ENCODE measurements at places on chromosomes 2 and 18.

- DNase-seq: no peak
These were observed 468.7 kb downstream of the PID1 start for GRCh38 chr2:228802181-228803071.

- peak; percentile 81 for DNase-seq
These were observed 22.0 kb downstream of the AP1S3 start for GRCh38 chr2:223815186-223815883.

DNA sequence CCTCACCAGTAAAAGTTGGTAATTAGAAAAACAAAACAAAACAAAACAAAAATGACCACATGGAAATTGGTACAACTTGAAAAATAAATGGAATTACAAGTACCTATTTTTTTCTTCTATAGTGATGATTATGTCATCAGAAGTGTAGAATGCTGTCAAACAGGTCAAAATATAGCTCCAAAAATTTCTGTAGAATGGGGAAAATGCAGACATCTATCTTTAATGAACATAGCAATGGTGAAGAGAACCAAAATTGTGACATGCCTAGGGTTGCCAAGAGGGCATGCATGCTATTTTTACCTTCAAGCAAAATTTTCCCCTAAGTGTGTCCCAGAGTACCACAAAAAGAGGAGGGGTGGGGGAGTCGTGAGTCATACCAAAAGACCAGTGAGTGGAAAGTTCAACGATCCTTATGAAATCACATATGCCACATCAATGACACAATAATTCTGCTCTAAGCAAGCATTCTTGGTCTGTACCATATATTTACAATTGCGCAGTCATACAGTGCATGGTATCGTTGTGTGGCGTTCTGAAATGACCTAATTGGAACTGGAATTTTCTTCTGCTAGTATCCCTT, 1436.4 kb downstream of the SUCLG1 start:
- DNase-seq: peak; percentile 37

- no peak for DNase-seq
These were observed 129.0 kb upstream of the MYCN start for GRCh38 chr2:15811367-15811766.

- no peak for DNase-seq
These were observed 340 bp downstream of the SLC40A1 start for GRCh38 chr2:189580241-189580651.

DNA sequence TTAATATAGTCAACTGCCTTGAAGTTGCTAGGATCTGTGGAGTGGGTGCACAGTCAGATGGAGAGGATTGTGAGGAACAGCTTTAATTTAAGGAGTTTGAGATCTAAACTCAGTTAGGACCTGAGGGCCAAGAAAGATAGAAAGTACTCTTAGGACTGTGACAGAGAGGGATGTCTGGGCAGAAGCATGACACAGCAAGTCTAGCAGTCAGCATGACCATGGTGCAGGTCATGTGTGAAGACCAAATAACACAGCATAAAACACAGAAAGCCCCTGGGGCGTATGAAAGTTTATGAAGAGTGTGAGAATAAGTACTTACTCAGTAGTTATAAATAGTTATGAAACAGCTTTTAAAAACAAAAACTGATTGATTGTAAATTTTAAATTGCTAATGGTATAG, 107.2 kb downstream of the GALNT1 start:
- no peak for DNase-seq

DNA sequence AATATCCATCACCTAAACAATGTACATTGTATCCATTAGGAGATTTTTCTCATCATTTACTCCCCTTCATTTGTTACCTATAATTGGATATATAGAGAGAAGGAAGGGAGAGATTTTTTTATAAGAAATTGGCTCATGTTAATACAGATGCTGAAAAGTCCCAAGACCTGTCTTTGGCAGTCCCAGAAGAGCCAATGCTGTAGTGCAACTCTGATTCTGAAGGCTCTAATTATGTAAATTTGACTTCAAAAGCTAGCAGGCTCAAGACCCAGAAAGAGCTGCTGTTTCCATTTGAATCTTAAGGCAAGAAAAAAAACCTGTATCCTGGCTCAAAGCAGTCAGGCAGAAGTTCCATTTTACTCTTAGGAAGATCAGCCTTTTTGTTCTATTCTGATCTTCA, 1245.5 kb upstream of the FAM98A start:
- no peak for DNase-seq

DNA sequence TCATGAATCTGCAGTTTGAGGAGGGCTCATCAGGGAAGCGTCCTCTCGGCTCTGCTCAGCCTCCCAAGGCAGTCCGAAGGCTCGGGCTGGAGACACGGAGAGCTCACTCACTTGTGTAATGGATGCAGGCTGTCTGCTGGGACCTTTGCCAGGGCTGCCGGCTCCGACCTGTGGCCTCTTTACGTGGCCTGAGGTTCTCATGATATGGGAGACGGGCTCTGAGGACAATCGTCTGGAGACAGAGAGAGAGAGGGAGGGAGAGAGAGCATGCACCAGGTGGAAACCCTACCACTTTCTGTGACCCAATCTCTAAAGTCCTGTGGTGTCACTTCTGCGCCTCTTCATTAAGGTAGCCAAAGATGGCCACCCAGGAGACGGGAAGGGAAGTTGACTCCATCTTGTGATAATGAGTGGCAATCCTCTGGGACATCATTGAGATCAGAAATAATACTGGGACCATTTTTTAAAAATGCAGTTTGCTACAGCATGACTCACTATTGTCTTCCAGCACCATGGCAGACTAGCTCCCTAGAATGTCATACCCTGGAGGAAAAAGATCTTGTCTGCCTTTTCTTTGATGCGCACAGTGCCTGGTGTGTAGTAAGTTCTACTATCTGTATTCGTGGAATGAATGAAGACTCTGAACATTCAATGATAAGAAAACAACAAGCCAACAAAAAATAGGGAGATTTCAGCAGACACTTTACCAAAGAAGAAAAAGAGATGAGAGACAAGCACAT, 60.2 kb downstream of the CD8B2 start:
- peak; percentile 13 for DNase-seq

DNA sequence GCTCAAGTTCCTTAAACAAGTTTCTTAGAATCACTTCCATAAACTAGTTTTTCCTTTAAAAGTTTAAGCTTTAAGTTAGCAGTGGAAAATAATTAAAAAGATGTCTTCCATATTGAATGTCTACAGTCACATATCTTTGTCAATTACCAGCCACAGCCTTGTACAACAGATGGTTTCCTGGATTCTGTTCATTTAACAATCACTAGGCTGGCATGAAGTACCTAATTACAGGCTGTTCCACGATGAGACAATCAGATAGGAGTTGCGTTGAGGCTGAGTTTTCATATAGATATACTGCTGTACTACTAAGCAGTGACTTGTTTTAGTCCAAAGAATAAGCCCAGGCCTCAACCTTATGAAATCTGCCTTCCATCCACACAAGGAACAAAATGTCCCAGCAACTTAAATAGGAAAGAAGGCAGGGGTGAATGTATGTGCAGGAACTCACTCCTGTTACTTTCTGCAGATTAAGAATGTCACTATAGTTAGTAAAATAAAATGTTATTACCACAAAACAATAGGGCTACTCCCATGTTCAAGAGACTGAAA, 131.0 kb downstream of the ZAP70 start:
- no peak for DNase-seq

DNA sequence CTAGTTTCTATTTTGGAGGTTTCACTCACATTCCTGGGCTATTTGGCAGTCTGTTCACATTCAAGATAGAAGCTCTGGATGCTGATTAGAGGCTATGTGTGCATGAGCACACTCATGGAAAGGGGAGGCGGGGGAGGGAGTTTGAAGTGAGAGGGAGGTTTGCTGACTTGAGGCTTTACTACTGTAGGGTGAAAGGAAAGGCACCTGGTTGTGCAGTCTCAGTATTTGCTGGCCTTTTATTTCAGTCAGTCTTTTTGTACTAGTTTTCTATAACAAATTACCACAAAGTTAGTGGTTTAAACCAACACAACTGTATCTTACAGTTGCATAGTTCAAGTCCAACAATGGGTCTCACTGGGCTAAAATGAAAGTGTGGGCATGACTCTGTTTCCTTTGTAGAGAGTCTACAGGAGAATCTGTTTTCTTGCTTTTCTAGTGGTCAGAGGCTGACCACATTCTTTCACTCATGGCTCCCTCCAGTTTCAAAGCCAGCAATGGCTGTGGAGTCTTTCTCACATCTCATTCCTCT, 47.7 kb upstream of the NR4A2 start:
- DNase-seq: peak; percentile 8

GRCh38 chr2:69032336-69032735, 19.4 kb downstream of the ANTXR1 start:
- DNase-seq: peak; percentile 51

- DNase-seq: no peak
These were observed 126.7 kb upstream of the ARL4C start for GRCh38 chr2:234623521-234623991.

DNA sequence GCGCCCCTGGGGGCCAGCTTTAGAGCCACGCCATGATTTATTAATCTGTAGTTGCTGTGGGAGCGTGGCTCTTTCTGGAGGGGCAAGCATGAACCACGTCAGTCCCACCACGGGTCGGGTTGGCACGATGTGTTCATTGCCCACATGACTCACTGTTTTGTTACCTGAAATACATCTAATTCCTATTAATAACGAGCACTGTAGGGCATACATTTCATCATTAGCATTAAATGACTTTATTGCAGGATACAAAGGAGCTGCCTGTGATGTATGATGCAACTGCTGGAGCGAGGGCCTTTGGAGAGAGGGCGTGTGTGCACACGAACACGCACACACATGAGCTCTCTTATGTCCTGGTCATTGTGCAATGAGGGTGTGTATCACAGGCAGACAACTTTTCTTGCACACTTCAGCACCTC, 127.0 kb downstream of the INHBB start:
- DNase-seq: no peak

DNA sequence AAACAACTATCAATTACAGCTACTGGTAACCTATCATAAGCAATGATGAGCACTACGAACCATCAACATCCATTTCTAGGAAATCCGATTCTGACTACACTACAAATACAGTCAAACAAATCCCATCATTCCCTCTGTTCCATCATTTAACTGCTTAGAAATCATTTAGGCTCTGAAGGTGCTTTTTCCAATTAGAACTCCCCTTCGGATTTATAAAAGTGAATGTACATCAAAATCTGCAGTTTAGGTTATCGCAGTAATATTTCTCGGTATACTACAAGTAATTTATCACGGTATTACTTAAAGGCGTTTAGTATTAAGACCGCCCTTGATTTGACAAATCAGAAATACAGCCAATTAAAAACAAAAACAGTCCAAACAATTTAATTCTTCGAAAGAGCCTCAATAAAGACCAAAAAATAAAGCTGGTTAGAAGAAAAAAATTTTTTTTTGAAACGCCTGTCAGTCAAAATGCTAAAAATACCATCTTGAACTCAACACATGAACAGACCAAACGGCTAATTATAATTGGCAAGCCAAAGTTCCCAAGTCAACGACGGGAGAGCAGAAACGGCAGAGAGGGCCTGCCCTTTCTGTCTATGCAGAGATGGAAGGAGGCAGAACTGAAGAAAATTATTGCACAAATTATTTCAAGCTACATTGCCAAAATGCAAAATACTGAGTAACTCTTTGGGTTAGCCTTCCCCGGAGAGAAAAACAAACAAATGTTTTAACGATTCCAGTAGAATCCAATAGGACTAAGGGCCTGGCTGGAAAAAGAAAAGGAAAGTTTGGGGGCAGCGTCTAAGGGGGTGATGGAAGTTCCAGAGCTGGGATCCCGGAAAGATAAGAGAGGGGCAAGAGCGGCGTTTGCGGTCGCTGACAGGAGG, 1.2 kb downstream of the VPS54 start:
- peak; percentile 37 for DNase-seq

- DNase-seq: no peak
These were observed 201.2 kb upstream of the CDH20 start for GRCh38 chr18:61132031-61132430.

GRCh38 chr2:161030260-161031063, 129.8 kb upstream of the TANK start:
- peak; percentile 98 for DNase-seq

DNA sequence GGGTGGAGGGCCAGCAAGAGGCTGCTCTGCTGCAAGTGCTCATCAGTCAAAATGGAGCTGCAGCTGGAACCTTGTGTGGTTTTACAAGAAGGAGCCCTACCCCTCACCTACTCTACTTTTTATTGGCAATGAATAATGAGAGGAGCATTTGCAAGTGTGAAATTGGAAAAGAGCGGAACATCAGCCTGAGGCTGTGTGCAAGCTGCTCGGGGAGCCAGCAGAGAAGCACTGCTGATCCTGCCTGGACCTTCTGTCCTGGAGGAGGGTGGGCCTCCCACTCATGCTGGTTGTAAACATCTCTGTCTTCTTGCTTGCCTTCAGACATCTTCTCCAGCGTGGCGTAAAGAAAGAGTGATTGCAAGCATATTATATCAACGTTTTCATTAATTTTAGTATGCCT, 256.2 kb downstream of the DLGAP1 start:
- no peak for DNase-seq

DNA sequence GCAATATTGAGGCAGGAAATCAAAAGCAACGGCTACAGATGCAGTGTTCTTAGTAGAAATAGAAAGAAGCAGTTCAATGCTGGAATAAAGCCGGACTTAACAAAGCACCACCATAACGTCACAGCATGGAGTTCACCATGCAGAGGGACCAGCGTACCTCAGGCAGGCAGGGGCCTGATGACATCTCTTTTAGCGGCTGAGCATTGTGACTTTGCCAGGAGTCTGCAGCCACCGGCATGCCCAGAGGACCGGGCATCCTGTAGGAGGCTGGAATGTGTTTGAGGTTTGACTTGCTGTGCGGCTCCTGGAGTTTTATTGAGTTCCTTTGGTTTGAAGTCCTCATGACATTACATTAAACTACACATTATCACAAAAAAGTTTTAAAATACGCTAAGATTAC, 139.8 kb downstream of the UXS1 start:
- DNase-seq: no peak

DNA sequence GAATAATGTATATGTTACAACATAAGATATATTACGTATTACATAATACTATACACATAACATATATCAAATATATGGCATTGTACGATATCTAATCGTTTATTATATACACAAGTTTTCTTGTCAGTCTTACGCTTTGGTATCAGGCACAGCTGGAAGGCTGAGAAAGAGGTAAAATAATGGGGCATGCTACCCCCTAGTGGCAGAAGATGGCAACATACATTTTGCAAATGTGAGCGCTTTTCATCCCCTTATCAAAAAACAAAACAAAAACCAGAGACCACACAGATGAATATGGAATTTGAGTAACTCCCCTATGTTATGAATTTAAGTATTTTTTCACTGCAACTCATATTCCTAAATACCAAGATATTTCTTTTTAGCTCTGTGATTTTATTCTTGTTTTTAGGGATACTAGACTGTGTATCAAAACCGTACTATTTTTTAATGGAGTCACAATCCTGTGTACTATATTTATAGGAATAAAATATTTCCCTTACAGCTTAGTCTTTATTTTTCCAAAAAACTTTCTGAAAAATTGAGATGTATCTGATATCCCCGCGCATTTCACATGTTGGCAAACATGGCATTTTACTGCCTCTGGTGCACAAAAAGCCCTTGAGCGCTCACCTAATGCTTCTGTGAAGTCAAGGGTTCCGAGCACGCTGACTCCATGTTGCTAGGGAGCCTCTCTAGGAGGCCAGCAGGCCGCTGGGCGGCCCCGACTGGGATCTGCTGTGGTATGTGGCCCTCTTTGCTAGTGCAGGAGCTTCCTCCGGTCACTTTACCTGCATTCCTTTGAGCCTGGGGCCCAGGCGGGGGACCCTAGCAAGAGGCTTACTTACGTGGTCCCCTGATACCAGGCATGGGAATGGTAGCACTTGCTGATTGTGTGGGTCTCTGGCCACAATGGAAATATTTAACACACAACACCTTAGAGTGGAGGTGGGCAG, 62.5 kb downstream of the SLC4A3 start:
- DNase-seq: peak; percentile 72

GRCh38 chr18:8976606-8977005, 125.9 kb upstream of the NDUFV2 start:
- no peak for DNase-seq

Measured in fibroblast of skin of scalp (primary cell).